Gastrocnemius medialis (tissue), 4 donors: ENCODE measurements at places on chromosomes 12 and 14. TPM values are rescaled to one million over a fixed set of nuclear protein-coding genes. Genes with fewer than 3 reads are reported as not detected.

The RNASE7 gene
- total RNA-seq: not detected

The TPPP2 gene
- 0.95 TPM for total RNA-seq

GRCh38 chr14:55114720-55115119 lies 14.3 kb upstream of the LGALS3 start:
- no peak overlapping the region for H3K27ac ChIP-seq
- H3K27me3 ChIP-seq: no peaks in the 10 kb centered on the region
- no peak for DNase-seq
- peaks cover 17% of the 10 kb centered on the region for H3K4me1 ChIP-seq
- H3K36me3 ChIP-seq: no peaks in the 10 kb centered on the region
- H3K4me3 ChIP-seq: no peak overlapping the region

- no peaks in the 10 kb centered on the region for H3K4me1 ChIP-seq
- no peak for DNase-seq
- no peak overlapping the region for H3K4me3 ChIP-seq
- no peak overlapping the region for H3K27ac ChIP-seq
- no peaks in the 10 kb centered on the region for H3K36me3 ChIP-seq
Observed at GRCh38 chr12:52123487-52124186, 44.1 kb downstream of the SMIM41 start.

DNA sequence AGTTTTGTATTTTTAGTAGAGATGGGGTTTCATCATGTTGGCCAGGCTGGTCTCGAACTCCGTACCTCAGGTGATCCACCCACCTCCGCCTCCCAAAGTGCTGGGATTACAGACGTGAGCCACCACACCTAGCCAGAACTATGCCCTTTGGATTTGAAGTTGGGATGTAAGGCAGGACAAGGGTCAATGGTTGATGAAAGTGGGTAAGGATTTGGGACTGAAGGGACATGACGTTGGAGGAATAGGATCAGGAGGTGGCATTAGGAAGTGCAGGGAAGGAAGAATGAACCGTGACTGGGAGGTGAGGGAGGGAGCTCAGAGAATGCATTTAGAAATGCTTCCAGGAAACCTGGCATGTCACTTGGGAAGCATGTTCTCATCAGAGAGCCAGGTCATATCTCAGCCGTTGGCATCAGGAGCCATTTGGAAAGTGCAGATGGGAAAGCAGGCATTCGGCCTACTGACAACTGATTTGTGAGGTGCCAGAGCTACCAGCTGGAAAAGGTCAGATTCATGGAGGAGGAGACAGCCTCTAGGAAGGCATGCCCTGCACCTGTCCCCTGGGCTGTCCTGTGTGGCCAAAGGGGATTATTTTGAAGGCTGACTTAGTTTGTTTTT lies 2.2 kb downstream of the CRADD start:
- peaks cover 65% of the 10 kb centered on the region for H3K4me1 ChIP-seq
- H3K4me3 ChIP-seq: no peak overlapping the region
- H3K27me3 ChIP-seq: no peaks in the 10 kb centered on the region
- H3K36me3 ChIP-seq: no peaks in the 10 kb centered on the region

The CTSG gene
- total RNA-seq: not detected
